ENCODE measurements at places on chromosomes 3 and 15. TPM values are rescaled to one million over a fixed set of nuclear protein-coding genes. Genes with fewer than 3 reads are reported as not detected.

DNA sequence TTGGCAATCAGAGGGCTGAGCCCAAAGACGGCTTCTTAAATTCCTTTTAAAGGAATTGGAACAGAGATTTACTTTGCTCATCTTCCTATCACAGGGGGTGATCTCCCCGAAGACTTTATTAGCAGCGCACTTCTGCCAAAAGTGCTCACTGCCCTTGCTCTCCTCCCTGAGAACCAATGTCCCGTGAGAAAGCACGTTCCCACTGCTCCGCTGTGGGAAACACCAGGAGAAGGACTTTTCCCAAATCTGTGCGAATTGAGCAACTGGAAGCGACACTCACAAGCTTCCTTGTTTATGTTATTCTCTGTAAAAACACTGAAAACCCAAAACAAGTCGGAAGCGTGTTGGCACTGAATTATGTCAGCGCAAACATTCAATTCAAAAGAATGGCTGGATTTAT lies 670.8 kb upstream of the NR2F2 start:
- no peak for DNase-seq

GRCh38 chr15:59296181-59296617 lies 76.5 kb downstream of the MYO1E start:
- DNase-seq = peak; percentile 92

GRCh38 chr15:72315706-72316370 lies 4.1 kb downstream of the CELF6 start:
- no peak for DNase-seq

- no peak for DNase-seq
Measured at GRCh38 chr3:171755015-171755589, 55.2 kb downstream of the PLD1 start.

GRCh38 chr15:78372880-78373279 lies 32.7 kb downstream of the CRABP1 start:
- DNase-seq = no peak

DNA sequence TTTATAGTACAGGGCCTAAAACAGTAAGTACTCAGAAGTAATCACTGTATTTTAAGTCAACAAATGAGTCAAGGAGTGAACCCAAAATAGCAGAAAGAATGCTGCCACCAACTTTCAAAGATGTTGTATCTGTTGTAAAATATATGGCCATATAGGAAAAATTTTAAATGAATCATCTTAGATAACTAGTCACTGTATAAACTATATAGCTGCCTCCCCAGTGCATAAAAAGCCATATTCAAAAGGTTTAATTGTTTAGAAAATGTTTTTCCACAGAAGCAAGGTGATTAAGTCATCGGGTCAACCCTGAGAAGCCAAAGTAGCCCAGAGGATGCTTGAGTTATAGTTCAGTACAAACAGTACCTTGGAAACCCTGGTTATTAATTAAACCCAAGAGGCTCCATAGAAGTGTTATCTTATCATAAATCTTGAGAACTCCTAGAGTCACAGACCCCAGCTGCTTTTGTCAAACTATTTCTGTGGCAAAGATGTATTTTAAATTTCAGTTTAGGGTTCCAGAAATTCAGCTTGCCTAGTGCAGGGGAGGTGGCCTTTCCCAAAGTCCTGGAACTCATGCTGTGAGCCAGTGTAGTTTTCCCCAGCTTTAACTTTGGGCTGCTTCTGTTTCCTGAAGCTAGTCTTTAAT lies 39.2 kb downstream of the MBNL1 start:
- no peak for DNase-seq

DNA sequence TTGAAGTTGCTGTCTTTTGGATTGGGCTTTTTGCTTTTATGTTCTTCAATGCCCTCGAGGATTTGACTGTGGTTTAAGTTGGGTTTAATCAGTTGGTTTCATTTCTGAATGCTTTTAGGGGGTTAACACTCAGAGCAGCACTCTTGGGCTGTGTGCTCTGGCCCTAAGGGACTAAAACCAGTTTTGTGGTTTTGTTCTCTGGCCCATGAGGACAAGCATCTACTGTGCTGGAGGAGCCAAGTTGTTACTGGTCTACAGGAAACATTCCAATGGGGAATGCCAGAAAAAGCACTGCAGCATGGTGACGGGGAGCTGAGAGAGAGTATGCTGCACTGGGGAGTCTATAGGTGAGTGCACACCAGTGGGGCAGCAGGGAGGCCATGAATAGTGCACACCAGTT lies 596.9 kb downstream of the ZBBX start:
- no peak for DNase-seq

DNA sequence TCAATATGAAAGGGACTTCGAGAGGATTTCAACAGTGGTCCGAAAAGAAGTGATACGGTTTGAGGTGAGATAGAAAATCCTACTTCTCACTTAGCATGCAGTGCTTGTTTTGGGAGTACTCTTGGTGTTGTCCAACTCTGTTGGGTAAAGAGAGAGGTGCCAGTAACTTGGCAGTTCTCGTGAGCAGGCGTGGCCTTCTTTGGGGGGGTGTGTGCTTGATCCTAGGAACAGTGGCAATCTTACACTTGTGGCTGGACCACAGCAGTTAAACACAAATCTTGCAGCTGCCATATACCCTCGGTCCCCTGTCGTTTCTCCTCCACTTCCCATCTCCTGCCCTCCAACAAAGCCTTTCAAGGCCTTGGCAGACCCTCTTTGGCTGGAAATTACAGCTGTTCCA lies 15.2 kb upstream of the SNX22 start:
- DNase-seq = no peak

GRCh38 chr15:48721061-48721810 lies 75.7 kb upstream of the FBN1 start:
- DNase-seq = peak; percentile 82

GRCh38 chr15:67776600-67776999 lies 48.7 kb upstream of the SKOR1 start:
- peak; percentile 20 for DNase-seq

DNA sequence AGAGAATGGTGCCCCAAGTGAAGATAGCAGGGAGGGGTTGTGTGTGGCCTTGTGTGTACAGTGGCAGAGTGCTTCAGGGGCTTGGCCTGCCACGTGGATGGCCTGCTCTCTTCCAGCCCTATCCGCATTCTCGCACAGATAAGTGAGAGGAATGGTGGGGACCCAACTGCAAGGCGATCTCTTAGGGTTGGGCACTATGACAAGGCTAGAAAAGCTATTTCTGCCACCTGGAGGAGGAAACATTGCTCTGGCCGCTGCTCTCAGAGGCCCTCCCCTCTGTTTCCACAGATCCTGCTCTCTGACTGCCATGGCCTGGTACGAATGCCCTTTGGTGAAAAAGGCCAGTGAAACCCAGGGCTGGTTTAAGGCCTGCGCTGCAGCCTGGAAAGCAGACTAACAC lies 20.6 kb downstream of the EEFSEC start:
- no peak for DNase-seq

GRCh38 chr3:126259411-126260391 lies 79.3 kb upstream of the ALDH1L1 start:
- DNase-seq = peak; percentile 60

GRCh38 chr3:164465172-164465571 lies 613.1 kb downstream of the SI start:
- peak; percentile 68 for DNase-seq

DNA sequence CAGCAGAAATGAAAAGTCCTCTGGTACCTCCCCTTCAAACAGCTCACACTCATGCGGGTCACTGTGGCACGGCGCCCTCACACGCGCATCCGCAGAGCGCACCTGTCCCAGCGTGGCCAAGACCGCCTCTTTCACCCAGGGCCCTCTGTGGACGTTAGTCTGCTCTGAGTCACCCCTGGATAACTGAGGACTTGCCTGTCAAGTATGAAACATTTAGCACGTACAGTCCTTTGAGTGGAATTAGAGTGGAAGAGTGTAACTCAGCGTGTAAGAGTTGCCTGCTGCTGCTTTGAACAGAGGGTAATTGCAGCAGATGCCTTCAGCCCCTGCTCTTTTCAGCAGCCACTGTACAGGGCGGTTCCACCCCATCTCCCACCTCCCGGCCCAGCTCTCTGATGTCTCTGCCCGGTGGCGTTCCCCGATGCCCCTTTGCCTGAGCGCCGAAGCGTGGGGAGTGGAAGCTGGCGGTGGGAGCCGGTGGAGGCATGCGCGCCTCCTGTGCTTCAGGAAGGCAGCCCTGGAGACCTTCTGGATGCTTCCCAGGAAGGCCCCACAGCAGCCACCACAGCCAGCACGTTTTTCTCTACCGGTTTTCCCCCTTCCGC lies 23.0 kb downstream of the CPN2 start:
- peak; percentile 81 for DNase-seq

DNA sequence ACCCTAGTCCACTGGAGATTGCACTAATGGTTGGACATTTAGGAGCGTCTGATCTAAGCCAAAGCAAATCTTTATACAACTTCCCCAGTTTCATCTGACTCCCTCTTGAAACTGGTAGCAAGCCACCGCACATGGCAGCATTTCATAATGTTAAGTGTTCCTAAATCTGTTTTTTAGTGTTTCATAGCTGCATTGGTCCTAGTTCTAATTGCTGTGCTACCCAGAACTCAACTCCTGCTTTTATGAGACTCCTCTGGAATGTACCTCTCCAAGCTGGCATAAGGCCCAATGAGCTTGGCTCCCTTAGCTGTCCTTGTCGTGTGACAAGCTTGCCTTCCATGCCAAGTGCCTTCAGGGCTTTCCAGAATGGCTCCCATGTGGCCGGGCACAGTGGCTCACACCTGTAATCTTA lies 65.3 kb upstream of the FLNB start:
- peak; percentile 18 for DNase-seq

GRCh38 chr3:46395766-46396530 lies 10.9 kb downstream of the CCR5AS start:
- no peak for DNase-seq

The CLPX gene
- 28.3 TPM for total RNA-seq

The AGBL1 gene
- not detected for total RNA-seq

The SLC22A14 gene
- total RNA-seq = not detected

The ETV5 gene
- total RNA-seq = 44.0 TPM

The PLSCR5 gene
- total RNA-seq = not detected

The POPDC2 gene
- not detected for total RNA-seq

The WDR5B gene
- total RNA-seq = 5.4 TPM

The AQP9 gene
- not detected for total RNA-seq
